Skin of body (tissue), 3 donors: ENCODE measurements at places on chromosomes 4 and X.

GRCh38 chr4:183458005-183458404 is 13.6 kb downstream of the CDKN2AIP start:
- DNase-seq = no peak

DNA sequence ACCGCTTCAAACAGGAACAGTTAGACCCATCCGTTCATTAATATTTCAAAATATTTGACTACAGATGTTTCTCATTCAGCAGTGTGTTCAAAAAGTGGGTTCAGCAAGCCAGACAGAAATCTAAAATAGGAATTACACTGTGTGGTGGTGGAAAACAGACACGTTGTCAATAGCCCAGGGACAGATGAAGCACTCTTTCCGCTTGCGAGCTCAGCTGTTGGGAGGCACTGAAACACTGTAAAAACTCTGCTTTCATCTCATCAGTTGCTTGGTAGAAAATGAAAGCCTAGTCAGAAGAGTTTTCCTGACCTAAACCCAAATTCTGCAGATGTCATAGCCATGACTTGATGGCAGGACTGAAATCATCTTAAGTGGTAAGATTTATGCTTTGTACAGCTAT is 38.5 kb downstream of the LRP2BP start:
- DNase-seq = peak; percentile 80

DNA sequence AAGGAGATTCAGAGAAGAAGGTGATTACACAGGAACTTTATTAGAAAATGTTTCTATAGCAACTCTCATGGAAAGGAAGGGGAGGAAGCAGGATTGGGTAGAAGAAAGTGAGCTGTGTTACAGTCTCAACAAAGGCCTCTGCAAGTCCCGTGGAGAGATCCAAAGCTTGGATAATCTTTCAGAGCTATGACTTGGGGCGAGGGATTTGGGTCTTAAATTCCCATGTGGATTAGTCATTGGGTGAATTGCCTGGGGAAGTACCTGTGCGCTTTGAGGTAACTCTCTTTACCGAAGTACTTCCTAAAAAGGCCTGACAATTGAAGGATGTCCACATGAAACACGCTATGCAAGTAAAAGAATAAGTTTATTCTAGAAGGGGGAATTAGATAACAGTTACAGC is 133.8 kb upstream of the ANKRD50 start:
- no peak for DNase-seq

- no peak for DNase-seq
Measured at GRCh38 chr4:115110191-115111181, 2.9 kb downstream of the NDST4 start.

- DNase-seq = no peak
Measured at GRCh38 chr4:150794706-150795105, 212.8 kb downstream of the MAB21L2 start.

DNA sequence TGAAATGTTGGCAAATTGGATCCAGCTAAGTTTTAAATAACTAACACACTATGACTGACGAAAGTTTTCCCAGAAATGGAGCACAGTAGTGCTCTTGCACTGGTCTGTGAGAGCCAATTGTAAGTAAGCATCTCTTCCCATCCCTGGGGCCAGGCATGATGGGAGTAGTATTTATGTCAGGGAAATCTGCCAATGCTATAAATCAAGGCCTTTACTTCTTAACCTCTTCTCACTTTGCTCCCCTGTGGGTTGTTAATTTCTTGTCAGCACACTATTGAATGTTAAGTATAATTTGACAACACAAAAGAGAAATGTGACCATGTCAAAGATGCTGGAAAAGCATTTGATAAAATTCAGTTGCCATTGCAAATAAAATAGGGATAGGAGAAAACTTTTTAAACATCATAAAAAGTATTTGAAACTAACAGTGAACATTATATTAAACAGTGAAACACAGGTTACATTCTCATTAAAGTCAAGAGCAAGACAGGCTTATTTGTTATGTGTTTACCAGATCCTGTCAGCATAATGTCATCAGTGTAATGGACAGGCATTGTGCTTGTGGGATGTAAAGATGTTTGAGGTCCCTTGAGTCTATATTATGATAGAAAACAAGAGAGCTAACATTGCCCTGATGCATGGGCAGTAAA is 5.0 kb downstream of the F8A1 start:
- no peak for DNase-seq

GRCh38 chr4:168197926-168198325 is 105.6 kb downstream of the ANXA10 start:
- no peak for DNase-seq

DNA sequence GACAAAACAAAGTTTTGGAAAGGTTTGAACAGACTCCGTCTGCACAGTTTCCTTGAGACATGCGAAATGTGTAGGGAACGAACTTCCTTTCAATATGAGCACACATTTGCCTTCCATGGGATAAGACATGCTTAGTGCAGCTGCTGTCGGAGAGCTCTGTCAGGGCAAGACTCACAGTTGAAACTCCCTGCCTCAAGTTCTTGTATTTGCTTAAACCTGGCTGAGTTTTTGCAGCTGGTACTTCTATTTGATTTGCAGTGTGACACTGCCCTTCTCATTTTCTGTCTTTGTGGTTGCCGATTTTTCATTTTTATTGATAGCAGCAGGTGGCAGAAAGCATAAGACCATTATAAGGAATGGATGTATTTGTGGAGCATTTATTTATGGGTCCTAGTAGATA is 18.2 kb upstream of the RHOH start:
- DNase-seq = no peak

GRCh38 chr4:63232058-63232457 is 1177.2 kb downstream of the TECRL start:
- DNase-seq = no peak

- DNase-seq = no peak
Measured at GRCh38 chr4:155383541-155383940, 6.8 kb upstream of the MAP9 start.

- no peak for DNase-seq
Measured at GRCh38 chrX:148915474-148915873, 415.1 kb downstream of the AFF2 start.

GRCh38 chr4:87018753-87019152 is 83.9 kb downstream of the AFF1 start:
- no peak for DNase-seq

DNA sequence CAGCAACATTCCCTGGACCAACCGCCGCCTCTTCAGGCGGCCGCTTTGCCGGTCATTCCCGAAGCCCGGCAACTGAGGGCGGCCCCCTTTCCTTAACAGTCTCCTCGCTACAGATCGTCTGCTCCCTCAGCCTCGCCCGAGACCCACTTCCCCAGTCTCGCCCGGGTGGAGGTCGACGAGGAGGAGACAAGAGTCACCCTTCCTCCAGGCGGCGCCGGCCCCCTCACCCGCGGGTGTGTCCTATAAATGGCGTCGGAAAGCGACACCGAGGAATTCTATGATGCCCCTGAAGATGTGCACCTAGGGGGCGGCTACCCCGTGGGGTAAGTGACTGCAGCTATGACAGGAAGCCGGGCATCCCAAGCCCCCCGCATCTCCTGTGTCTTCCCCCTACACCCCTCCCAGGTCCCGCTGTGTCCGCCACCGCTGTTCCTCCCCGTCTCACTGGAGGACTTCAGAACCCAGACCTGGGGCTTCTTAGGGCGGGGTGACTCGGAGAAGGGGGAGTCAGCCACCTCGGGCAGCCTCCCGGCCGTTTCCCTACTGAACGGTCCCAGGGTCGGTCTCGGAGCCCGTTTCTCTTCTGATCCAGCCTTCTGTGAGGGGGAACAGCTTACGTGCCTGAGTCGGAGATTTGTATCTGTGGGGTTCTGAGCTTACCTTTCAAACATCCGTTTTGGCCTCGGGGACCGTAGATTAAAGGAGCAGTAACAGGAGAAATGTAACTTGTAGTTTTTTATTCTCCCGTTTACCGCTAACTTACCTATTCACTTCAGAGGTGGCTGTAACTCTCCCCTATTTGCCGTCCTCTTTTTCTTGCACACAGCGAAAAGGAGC is 570 bp downstream of the WDR44 start:
- DNase-seq = peak; percentile 5

GRCh38 chr4:62145276-62145675 is 945.1 kb downstream of the ADGRL3 start:
- DNase-seq = no peak

DNA sequence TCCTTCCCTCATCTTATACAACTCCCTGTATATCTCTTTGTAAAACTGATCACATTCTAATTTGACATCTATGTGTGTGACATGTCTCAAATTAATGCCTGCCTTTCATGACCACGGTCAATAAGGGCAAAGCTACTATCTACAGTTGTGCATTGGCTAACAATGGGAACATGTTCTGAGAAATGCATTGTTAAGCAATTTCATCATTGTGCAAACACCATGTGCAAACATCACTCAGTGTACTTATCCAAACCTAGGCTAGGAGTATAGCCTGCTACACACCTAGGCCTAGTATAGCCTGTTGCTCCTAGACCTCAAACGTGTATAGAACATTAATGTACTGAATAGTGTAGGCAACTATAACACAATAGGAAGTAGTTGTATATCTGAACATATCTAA is 95.0 kb downstream of the BANK1 start:
- no peak for DNase-seq

DNA sequence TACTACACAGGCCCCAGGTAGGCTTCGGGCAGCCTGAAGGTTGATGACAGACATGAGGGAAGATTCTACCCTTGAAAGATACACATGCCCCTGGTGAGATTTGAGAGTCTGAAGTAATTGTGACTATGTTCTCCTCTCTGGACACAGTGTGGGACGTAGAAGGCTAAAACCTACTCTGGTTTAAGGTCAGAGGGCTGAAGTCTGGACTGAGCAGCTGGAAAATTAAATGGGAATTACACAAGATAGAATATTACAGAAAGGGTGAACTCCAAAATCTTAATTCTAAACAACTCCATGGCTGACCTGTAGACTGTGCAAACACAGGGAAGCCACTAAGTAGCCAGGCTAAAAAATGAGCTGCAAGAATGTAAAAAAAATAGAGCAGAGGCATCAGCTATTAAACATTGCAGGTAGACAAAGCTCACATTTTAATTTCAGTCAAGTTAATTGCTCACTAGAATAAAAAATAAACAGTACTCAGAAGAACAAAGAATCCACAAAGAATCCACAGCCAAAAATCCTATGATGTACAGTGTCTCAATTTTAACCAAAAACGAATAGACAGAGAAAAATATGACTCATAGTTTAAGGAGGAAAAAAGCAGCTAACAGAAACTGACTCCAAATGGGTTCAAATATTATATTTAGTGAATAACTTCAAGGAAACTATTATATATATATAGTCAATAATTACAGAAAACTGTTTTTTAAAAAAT is 170.4 kb downstream of the PCDH18 start:
- no peak for DNase-seq

- no peak for DNase-seq
Measured at GRCh38 chr4:6277139-6277802, 7.6 kb downstream of the WFS1 start.

- DNase-seq = no peak
Measured at GRCh38 chr4:75545526-75545925, 10.3 kb upstream of the ODAPH start.

DNA sequence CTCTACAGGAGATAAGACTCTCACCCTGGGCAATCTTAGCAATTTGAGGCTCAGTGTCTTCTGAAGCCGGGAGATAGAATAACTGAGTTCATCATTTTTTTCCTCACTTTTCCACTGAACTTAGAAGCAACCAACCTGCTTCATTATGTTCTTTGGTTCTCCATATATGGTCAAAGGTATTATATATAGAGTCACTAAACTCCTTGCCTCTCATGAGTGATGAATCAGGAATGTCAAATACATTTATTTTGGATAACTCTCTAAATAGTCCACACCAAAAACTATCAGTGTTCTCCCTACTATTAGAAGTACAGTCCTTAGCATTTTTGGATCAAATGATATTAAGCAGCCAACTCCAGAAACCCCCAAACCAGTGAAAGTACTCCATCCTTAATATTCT is 421.5 kb upstream of the EPHA5 start:
- DNase-seq = no peak

DNA sequence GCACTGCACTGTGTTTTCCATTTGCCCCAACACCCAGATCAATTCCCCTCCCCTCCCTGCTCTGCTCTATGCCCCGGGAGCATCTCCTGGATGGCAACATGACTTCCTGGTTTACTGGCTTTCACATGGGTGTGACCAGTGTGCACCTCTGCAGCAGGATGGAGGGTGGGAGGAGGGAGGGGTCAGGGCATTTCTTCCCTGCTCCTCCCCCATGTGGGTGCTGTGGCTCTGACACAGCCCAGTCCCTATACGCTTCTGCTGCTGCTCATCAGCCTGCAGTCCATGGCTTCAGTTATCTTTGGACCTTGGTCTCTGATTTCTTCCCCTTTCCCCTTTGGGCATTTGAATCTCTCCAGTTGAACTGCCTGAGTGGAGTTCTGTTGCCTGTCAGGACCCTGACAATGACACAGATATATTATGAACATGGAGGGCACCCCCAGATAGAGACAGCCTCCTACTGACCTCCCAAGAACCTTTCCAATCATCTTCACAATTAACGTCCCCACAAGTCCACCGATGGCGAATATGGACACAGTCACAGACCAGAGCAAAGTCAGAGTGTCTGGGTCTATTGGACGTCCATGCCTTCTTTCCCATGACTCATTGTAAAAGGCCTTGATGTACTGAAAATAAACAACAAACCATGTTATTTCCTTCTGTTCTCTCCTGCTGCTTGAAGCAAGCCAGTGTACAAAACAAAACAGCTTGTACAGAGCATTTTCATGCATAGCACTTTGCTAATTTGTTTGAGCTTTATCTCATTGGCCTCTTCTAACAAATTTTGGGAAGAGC is 24.8 kb downstream of the SLC2A9 start:
- DNase-seq = no peak

- DNase-seq = no peak
Measured at GRCh38 chr4:139202991-139203390, 26.0 kb upstream of the ELF2 start.

GRCh38 chrX:111465669-111466068 is 45.8 kb upstream of the SERTM2 start:
- DNase-seq = no peak

GRCh38 chrX:121365572-121366161 is 318.3 kb downstream of the GLUD2 start:
- no peak for DNase-seq
